ENCODE measurements at places on chromosomes 7 and 10.
A peak's percentile ranks its signal among the peaks of the same experiment; 100 is the strongest.

DNA sequence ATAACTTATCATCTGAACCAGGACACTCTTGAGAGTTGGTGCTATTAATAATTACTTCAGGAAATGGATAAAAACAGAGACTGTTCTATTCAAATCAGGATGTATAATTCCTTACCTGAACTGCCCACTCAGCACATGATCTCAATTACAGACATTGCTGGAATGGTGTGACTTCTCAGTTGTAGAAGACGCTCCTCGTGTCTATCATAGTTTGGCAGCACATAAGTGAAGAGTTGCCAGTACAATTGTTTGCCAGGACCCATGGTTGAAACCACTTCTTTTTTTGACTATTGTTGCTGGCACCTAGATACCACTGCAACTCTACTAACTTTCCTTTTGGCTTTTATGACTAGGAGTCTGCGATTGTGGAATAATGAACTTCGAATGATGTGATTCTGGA, 105.4 kb downstream of the ZNF365 start:
- no peak for DNase-seq

GRCh38 chr10:74589226-74589673, 237.2 kb upstream of the KAT6B start:
- DNase-seq, result peak; percentile 59

GRCh38 chr10:88661018-88661417, 3.2 kb upstream of the LIPF start:
- no peak for DNase-seq

DNA sequence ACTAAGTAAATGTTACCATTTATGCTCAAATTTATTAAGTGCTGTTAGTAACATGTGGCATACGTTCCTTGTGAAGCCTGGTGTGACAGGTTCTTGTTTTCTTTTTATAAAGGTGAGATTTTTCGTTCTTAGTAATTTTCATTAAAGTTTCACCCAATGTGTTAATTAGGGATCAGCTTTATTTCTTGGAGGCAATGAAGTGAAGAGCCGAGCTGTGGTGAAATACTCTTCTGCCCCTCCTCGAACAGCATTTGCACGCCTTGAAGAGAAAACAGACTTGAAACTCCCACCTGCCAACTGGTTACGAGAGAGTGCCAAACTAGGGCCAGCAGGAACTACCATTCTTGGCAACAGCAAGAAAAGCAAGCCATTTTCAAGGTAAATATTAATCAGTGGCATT, 1.5 kb downstream of the EDRF1 start:
- DNase-seq, result no peak

DNA sequence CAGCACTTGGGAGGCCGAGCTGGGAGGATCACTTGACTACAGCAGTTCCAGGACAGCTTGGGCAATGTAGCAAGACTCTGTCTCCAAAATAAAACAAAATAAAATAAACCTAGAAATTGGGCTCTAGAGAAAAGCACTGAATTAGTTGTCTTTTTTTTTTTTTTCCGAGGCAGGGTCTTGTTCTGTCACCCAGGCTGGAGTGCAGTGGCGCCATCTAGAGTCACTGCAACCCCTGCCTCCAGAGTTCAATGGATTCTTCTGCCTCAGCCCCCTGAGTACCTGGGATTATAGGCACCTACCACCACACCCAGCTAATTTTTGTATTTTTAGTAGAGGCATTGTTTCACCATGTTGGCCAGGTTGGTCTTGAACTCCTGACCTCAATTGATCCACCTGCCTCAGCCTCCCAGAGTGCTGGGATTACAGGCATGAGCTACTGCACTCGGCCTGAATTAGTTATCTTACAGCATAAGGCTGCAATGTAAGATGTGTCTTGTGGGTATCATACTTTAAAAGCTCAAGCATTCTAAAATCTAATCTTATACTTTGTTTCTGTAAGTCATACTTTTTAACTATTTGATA, 12.8 kb downstream of the MEIG1 start:
- no peak for DNase-seq

GRCh38 chr10:71621231-71622153, 98.1 kb downstream of the C10orf105 start:
- DNase-seq, result no peak

- DNase-seq, result no peak
Observed at GRCh38 chr7:80833289-80834268, 85.3 kb downstream of the SEMA3C start.

DNA sequence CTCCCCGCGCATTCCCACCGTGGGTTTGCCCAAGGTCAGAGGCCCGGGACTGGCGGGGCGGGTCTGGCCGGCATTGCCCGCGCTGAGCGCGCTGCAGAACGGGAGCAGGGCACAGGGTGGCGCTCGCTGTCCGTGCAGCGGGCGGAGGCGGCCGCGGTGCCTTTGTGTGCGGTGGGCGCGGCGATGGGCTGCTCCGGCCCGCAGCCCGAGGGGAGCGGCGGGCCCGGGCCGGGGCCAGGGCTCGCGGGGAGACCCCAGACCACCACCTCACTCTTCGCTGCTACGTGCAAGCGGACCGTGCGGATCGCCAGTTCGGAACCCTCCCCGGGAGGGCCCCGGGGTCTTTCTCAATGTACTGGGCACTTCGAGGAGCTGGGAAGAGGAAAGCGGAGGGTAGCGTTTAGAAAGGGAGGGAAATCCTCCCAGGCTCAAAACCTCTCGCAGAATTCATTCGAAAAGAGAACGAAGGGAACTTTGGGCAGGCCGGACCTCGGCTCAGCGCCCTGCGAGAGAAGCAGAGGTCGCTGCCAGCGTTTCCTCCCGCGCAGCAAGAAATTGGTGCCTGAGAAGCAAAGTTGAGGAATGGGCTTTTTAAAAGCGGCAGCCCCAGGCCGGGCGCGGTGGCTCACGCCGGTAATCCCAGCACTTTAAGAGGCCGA, 8.5 kb downstream of the SP8 start:
- DNase-seq, result no peak

DNA sequence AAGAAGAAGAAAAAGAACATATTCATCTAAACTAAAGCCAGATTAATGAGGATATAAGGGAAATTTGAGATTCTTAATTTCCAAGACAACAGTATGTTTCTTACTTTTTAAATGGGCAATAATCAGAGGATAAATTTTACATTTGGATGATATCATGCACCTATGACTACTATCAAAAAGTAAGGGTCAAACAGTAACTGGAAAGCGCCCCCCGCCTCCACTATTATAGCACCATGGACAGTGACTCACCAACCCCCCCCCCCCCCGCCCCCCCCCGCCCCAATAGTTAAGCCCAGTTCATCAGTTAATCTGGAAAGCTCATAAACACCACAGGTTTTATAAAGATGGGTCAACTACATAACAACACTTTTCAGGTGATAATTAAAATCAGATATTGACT, 194.3 kb upstream of the DGKB start:
- no peak for DNase-seq

DNA sequence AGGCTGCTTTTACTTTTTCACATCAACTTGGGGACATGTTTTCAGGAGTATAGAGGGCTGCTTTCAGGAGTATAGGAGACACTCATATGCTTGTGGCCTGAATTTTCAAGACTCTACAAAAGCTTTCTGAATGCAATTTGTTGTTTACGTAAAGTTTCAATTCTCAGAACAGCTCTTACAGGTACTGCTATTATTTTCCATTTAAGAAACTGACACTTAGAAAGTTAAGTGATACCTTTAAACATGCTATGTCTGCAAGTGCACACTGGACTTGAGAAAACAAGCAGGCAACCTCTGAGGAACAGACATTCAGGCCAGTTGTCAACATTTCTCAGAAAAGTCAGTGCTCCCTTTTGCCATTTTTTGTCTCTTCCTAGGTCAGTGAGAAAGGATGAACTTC, 70.0 kb upstream of the PHYHIPL start:
- no peak for DNase-seq

DNA sequence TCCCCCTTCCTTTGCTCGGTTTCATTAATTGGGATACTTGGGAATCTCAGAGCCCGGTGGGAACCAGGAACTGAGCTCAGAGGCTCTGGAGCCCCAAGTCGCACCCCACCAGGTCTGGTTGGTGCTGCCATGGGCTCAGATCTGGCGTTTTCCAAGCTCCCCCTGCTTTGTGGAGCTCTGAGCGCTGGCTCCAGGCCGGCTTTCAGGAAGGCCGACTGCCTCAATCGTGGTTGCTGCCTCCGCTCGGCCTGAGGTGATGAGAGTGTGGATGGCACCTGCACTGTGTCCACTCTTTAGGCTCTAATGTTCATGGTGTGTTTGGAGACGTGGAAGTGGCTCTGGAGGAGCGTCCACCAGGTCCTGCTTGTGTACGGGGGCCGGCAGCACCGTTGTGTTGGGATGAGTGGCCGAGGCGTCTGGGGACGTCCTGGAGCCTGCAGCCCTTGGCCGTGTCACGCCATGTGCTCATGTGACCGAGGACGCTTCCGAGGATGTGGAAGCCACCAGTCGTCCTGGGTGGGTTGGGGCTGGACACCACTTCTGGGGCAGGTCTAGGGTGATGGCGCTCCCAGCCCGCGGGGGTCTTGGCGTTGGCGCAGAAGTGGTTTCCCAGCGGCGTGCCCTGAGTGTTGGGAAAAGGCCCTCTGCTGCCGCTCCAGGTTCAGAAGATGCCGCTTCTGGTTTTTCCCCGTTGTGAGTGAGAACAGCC, 8.2 kb downstream of the INPP5A start:
- no peak for DNase-seq

- no peak for DNase-seq
Observed at GRCh38 chr10:80414142-80414895, 6.0 kb downstream of the PRXL2A start.

GRCh38 chr10:101014230-101014884, 14.7 kb downstream of the LZTS2 start:
- DNase-seq, result no peak

DNA sequence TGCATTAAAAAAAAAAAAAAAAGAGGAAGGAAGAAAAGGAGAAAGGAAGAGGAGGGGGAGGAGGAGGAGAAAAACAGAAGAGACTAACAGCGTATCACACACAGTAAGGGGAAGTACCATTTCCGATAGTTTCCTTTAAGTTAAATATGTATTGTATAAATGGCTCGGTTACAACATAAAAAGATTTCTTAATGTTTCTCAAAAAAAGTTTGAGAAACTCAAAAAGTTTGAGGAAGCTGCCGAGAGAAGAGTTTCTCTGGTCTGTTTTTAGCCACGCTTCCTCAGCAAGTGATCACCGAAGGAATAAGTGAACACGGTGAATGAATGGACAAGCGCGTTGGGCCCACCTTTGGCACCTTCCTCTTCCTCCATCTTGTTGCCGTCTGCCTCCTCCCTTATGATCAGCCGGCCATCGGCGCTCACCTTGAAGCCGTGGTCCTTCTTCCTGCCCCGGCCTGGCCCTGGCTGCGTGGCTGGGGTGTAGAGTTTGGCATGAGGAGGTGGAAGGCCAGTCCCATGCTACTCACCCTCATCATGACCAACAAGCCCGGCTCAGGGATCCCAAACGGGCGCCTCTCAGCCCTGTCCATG, 31.3 kb upstream of the FRAT2 start:
- no peak for DNase-seq

GRCh38 chr7:113764401-113765035, 154.3 kb downstream of the PPP1R3A start:
- DNase-seq, result no peak

GRCh38 chr10:124364674-124365073, 54.0 kb downstream of the OAT start:
- no peak for DNase-seq

- DNase-seq, result no peak
Observed at GRCh38 chr10:103673606-103674005, 180.1 kb downstream of the NEURL1 start.

- no peak for DNase-seq
Observed at GRCh38 chr10:30529373-30529998, 95.5 kb downstream of the MAP3K8 start.

Data from RWPE2 (cell line).